Stimulated activated naive CD8-positive, alpha-beta T cell treated with anti-CD3 and anti-CD28 coated beads, Interleukin-15, amount 100 ng/mL, for 72 hours (primary cell): ENCODE measurements at places on chromosomes 3 and 15.

GRCh38 chr3:69305011-69305410, 80.9 kb downstream of the FRMD4B start:
- no peak for DNase-seq

DNA sequence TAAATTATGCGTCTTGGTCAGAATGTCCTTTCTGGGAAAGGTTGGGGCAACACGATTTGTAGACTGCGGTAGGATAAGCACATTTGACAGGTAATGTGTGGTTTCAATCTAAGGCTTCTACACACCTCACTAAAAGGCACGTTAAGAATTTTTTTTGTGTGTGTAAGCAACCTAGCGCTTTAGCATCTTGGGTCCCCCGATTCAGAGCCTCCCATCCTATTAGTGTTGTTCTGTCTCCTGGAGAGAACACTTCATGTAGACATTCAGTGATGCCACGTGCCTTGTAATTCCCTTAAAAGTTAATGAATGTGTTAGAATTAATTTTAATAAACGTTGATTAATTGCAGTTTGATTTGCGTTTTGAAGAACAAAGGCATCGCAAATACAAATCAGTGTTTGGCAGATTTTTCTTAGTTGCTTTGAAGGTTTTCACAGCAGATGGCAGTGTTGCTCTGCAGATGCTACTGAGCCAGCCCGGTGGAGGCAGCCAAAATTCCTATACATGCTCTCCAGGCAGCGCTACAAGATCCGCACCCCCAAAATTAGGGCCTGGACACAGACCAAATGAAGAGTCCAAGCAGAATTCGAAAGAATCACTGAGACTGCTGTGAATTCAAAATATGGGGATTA, 63.5 kb downstream of the OTOL1 start:
- DNase-seq = no peak

DNA sequence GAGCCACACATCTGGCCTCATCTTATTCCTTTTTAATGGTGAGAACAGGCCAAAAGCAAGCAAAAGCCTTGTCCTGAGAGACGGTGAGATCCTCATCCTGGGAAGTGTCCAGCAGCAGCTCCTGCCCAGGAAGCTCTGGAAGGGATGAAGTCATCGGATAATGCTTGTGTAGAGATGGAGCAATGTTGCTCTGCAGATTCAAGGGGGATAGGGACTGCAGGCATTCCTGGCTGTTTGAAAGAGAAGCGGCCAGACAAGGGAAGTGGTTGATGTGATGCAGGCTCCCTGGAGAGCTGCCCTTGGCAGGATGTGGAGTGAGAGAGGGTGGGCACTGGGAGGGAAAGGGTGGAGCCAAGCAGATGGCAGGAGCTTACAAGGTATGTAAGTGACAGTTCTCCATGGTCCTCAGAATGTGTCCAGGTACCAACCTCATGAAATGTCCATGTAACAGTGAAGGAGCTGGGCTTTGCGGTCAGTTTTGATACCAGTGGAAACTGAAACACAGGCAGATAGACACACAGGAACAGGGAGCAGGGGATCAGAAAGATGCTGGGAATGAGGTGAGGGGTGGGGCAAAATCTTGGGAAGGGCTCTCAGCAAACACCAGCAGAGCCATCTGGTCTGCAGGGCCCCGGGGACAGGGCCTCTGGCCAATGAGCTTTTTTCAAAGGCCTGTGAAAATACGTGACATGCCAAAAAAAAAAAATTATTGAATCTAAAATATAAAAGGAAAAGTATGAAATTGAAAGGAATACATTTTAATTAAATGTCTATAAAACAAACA, 32.2 kb upstream of the LACTB start:
- no peak for DNase-seq

DNA sequence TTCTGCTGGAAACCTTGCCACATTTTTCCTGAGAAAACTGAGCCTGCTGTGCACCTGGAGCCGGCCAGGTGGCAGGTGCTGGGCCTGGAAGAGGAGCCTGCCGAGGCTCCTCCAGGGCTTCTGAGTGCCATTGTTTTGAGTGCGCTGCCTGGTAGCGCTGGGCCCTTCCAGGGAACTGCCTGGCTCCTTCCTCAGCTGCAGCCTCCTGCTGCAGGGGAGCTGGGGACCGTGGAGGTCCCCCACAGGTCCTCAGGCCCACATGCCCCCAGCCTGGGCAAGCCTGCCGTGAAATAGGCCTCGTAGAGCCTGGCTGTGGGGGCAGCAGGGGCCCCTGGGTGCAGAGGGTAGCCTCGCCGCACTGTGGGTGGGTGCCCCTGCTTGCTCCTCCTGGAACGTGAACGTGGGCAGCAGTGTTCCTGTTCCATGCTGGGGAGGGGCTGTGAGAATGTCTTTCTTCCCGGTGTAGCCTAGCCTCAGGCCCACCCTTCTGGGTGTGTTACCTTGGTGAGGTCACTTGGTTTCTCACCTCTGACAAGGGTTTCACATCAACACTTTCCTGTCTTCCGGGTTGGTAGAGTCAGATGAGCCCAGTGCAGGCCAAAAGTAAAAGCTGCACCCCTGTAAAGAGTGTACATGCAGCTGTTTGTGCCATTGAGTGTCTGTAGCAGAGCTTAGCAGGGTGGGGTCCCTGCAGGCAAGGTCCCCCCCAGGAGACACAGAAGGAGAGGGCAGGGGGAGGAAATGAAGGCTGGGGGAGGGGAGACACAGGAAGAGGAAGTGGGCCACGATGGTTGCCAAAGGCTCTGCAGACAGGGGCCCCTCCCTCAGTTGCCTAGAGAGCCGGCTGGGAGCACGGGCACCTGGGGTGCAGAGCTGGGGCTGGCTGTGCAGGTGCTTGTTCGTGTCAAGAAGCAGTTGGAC, 34.5 kb downstream of the KLF13 start:
- DNase-seq = peak; percentile 64

DNA sequence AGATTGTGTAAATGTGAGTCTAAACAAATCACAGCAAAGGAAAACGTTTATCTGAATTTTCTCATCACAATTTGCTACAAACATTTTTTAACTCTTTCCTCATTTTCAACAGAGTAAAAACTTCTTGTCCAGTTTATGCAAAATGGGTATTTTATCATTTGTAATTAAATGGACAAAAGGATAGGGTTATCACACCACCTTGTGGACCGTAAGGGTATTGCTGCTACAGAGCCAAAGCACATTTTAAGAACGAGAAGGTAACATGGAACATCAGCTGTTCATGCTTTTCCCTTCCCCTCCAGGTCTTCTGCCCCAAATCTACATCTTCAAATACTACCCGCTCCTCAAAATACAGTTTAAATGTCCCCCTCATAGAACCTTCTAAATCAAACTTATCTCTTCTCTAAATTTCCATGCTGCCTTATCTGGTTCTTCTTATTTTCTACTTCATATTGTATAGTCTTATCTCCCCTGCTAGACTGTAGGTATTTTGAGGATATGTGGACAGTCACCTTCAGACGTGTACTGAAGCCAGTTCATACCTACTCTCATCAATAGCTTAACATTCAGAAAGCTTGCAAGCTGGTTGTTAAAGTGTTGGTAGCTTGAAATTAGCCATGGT, 12.8 kb upstream of the SETMAR start:
- peak; percentile 14 for DNase-seq

GRCh38 chr3:44999782-45000181, 23.7 kb downstream of the EXOSC7 start:
- no peak for DNase-seq

DNA sequence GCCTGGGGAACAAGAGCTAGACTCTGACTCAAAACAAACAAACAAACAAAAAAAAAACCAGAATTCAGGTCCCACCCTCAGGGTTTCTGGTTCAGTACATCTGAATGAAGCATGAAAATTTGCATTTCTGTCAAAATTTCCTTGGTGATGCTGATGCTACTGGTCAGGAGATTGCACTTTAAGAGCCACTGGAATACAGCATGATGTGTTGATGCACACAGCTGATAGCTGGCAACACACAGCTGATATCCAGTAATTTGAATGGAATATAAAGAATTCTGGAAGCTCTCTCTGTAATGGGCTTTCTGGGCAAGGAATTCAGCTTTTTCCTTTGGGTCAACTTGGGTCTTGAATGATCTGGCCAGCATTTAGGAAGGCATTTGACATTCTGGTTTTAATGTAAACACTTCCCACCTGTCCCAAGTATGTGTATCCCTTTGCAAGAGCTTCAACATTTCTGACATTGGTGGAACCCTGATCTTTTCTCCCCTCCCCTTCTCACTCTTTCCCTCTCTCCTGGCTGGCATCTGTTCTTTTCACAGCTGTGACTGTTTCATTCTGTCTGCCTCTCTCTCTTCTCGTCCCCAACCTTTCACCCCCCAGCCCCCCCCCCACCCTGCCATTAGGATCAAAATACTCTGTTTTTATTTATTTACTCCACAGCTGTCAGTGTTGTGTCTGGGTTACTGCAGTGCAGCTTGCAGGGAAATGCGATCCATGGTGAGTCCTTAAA, 189.5 kb downstream of the TPRG1 start:
- DNase-seq = no peak

- no peak for DNase-seq
These were observed 94.2 kb downstream of the FMN1 start for GRCh38 chr15:33100314-33100713.

- no peak for DNase-seq
These were observed 31.1 kb downstream of the MINAR1 start for GRCh38 chr15:79463043-79463780.

DNA sequence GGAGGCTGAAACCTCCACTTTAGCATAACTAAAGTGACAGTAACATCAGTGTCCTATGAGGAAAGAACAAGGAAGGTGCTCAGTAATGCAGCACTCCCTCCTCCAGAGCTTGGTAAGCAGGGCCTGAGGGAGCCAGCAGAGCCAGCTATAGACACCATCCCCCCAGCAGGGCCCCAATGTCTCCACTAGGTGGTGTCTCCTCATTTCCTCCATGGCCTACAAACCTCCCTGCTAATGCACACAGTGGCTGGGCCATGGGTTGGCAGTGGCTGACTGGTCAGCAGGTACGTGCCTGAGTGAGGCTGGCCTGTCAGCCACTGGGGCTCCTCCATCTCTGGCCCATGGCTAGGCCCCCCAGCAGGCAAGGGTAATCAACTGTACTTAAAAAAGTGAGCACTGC, 13.6 kb downstream of the MRPS25 start:
- peak; percentile 35 for DNase-seq

DNA sequence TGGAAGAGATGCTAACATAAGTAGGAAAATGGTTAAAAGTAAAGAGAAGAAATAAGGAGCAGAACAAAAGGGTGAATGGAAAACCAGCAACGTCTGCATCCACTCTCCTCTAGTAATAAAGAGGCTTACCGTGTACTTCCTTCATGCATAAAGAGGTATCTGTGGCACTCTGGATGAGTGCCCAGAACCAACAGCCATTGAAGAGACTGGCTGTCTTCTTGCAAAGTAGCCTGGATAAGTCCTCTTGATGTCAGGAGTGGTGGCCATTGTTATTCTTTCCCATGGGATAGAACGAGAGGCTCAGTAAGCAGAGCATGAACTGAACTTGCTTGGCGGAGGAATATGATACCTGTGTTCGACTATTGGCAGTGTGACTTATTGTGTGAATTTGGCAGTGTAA, 186.2 kb upstream of the RASGRP1 start:
- DNase-seq = no peak

DNA sequence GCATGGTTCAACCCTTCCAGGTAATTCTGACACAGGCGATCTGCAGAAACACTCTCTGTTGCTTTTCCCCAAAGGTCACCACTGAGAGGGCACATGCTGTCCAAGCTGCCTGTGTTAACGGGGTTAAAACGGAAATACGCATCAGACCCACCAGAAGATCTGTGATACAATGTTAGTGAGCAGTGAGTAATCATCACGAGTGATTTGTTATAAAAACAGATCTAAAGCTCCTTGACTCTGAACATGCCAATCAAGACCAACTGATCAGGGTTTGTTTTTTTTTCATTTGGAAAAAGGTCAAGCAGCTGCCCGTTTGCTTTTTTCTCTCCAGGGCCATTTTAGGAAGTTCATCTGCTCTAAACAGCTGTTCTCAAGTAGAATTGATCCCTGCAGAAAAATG, 43.2 kb downstream of the FGF12 start:
- no peak for DNase-seq

- no peak for DNase-seq
These were observed 110.0 kb downstream of the EPHB1 start for GRCh38 chr3:134904776-134905646.

- no peak for DNase-seq
These were observed at the start of gene TF for GRCh38 chr3:133745981-133746711. TF (plus strand) TSS chr3:133746393; CDS start chr3:133746441, 48 bp downstream.

DNA sequence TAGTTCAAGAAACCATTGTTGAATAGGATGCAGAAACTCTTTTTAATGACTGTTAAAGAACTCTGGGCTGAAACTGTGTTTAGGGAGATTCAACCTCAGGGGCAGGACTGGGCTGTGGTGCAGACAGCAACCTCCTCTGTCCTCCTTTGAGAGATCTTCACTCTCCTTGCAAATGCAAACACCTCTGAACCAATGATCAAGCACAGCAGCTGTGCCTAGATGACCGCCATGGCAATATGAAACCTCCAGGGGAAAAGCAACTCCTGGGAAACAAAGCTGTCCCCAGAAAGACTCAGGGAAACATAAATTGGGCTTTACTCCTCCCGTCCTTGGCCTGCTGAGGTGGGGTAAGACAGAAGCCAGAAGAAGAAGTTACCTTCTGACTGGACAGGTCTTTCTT, 52.6 kb downstream of the TBC1D2B start:
- DNase-seq = no peak

DNA sequence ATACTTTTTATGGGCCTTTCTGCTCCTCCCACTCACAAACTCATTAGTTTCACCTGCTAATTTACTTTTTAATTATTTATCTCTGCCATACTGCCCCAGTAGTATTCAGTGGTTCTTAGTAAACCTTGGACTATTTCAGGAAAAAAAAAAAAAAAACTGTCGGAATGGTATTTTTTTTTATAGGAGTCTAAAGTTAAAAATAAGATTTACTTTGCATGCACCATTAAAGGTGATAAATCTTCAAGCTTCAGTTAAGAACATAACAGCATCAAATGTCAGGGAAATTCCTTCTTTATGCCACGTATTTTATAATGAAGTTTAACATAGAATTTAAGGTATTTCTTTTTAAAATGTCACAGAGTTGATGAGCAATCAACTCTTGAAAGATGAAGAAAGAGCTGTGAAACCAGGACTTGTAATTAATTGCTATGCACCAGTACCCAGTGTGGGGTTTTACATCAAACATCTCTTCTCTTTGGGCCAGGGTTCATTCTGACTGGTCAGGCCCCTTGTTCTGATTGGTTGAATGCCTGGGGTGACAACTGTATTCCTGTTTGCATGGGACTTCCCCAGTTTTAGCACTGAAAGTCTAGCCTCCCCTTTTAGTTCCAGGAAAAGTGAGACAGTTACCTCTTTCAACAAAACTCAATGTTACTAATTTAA, 40.3 kb upstream of the PTPRG start:
- DNase-seq = peak; percentile 50

- DNase-seq = no peak
These were observed 1029.2 kb downstream of the OTOL1 start for GRCh38 chr3:162525771-162526170.

DNA sequence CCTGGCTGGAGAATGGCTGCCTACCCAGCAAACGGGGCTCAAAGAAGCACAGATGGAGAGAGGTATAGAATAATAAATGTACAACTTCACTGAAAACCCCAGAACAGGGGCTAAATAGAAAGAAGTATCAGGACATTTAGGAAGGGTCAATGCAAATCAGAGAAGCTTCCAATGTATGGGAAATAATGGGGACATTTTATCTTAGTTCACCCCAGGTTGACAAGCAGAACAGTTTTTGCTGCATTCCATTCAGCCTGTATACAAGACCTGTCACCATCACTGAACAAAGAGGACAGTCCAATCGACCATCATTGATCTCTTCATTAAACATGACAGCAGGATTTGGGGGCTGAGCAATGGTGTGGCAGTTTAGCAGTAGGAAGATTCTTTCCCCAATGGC, 68.1 kb downstream of the MYH15 start:
- DNase-seq = no peak
